ENCODE measurements at places on chromosomes 12 and 14.

- DNase-seq, result no peak
Measured at GRCh38 chr12:81644503-81644902, 114.6 kb downstream of the PPFIA2 start.

DNA sequence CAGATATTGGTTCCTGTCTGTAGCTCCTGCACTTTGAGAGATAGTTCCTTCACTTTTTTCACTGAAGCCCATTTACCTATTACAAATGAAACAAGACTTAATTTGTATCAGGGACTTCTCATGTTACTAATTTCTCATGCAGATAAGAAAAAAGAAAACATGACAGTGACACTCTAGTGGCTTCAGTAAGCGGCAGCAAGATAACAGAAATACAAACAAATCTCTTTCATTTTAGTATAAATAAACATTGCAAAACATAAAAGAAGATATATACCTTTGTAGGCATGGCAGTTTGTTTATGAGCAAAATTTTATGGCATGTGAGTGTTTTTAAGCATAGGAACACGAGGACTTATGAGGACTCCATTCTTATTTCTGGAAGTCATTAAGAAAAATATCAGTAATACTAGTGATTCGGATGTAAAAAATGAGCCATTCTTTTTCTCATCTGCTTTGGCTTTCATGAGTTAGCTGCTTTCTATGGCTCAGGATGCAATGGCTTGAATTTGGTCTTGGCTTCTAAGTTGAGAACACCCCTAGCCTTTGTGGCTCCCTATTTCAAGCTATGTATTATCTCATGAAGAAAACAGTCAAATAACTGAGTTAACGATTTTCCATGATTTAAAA lies 310.1 kb upstream of the RGS6 start:
- no peak for DNase-seq

DNA sequence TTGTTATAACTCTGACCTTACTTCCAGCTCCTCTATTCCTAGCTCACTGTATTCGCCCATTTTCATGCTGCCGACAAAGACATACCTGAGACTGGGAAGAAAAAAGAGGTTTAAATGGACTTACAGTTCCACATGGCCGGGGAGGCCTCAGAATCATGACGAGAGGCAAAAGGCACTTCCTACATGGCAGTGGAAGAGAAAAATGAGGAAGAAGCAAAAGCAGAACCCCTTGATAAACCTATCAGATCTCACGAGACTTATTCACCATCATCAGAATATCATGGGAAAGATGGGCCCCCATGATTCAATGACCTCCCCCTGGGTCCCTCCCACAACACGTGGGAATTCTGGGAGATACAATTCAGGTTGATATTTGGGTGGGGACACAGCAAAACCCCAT lies 14.5 kb upstream of the PHC1 start:
- DNase-seq, result no peak

DNA sequence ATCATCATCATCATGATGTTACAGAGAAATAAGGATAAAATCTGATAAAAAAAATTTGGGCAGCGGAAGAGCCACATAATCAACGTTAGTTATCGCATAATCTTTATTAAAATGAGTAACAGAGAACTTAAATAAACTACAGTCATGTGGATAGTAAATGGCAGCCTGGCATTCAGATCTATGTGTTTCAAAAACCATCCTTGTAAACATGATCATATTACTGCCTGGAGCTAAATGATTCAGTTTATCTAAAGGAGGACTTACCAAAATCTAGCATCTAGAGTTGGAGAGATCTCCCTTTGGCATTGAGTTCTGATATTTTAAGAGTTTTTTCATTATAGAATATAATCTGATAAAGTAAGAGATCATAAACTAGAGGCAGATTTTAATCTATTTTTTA lies 200.1 kb upstream of the MGAT4C start:
- DNase-seq, result no peak

- DNase-seq, result no peak
Measured at GRCh38 chr12:131108177-131108955, 154.7 kb downstream of the ADGRD1 start.

DNA sequence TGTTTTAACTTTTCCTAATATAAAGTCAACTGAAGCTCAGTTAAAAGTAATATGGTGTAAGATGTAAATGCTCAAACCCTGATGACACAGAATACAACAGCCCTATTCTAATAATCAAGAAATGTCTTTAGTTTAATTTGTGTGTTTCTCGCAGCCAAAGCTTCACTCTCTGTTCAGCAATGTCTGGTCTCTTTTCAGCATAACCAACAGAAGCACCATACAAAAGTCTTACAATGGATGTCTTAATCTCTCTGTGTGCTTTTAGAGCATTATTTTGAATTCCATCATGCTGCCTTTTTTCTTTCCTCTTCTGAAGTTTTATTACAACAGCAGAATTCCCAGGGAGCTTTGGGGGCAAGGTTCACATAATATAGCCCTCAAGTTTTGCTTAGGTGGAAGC lies 210.2 kb upstream of the NPAS3 start:
- DNase-seq, result no peak

GRCh38 chr14:55131370-55132137 lies 2.5 kb downstream of the LGALS3 start:
- DNase-seq, result no peak

DNA sequence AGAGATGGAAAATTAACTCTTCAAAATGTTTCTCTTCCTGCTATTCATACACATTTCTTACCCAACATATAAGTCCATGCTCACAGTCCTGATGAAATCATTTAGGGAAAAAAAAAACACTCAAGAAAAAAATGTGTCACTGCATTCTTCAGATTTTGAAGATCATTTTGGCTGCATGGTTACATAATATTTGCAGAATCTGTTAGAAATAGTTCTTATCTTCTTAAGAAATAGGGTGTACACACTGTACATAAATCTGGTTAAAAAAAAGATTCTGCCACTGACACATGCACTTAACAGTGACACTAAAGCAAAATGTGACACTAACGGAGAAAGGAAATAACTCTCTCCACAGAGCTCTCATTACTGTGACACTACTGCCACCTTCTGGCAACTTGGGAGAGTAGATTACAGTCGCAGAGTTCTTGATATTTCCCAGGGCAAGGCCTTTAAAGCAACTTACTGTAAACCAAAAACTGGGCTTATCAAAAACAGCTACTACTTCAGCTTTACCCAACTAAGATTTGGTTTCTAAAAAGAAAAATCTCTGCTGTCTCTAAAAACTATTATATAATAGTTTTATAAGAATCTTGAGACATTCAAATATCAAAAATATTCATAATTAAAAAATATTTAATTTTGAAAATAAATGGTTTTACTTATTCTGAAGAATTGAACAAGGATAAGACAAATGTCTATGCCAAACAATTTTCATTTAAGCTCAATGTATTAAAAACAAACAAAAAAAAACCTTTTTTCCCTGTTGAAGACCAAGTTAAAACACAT lies 65.0 kb downstream of the SETD3 start:
- peak; percentile 36 for DNase-seq
